ENCODE measurements at places on chromosomes 2 and 18.

DNA sequence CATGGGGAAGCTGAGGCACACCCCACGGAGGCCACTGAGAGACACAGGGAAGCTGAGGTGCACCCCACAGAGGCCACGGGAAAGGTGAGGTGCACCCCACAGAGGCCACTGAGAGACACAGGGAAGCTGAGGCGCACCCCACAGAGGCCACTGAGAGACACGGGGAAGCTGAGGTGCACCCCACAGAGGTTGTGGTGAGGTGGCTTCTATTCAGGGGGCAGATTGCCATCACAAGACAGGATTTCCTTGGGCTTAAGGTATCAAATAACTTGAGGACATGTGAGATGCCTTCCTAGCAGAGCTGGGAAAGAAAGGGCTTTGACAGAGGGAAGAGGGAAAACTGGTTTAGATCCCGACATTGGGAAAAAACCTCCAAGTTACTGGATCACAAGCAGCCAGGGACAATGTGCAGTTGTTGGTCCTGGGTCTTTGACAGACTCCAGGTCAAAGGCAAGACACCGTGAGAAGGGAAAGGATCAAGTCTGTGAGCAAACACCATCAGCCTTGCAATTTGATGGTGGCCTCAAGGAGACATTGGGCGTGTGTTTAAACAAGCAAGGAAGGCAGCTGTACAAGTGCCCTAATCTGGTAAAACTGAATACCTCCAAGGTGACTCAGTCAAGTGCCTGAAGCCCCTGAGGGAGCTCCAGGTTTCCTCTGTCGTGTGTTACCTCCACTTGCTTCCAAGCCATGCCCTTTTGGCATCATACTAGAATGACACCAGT is 133.2 kb upstream of the EPAS1 start:
- peak; percentile 66 for DNase-seq

GRCh38 chr18:36139245-36139644 is 9.5 kb downstream of the ELP2 start:
- no peak for DNase-seq

GRCh38 chr2:24225499-24226242 is 50.8 kb downstream of the FAM228A start:
- no peak for DNase-seq

DNA sequence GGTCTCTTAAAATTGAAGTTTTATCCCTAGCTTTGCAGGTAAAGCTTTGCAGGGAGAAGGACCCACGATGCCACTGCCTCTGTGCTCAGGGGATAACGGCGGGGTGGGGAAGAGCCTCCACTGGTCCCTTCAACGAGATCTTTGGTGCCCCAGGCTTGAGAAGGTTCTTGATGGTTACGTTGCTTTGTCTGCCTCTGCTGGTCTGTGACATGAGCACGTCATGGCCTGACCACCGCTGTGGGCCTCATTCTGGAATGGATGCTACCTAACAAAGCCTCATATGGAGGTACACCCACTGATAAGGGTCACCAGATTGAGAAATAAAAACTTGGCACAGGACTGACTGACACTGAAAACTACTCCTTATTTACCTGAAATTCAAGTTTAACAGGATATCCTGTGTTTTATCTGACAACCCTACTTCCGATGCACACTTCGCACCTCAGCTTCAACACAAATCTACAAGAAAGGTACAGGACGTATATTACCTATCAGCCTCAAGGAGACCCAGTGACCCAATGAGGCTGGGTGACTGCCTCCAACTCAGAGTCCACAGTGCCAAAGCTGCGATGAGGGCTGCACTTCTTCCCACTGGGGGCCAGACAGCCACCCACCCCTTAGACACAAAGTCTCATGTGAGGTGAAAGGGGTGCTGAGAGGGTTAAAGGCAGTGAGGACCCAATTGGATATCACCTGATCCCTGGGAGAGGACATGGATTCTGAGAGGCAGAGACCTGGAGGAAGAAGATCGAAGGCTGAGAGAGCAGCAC is 64.9 kb downstream of the EIPR1 start:
- DNase-seq, result no peak

DNA sequence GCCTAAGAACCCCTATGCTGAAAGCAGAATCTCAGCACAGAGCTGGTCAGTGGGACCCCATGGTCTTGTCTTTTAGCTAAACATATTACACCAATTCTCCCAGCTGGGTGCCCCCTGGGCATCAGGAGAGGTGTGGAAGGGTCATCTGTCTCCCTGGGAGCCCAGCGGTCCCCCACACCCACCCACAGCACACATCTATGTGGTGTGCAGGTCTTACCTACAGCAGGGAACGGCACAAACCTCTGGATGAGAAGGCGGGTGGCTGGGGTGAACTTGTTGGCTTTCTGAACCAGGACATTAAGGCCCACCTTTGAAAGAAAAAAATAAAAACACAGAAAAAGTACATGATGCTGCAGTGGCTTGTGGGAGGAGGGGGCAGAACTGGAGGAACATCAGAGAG is 70.7 kb downstream of the EMX1 start:
- no peak for DNase-seq

GRCh38 chr2:126720638-126721037 is 64.7 kb downstream of the GYPC start:
- DNase-seq, result peak; percentile 61

- peak; percentile 80 for DNase-seq
Observed at GRCh38 chr2:238784671-238785527, 63.0 kb upstream of the TWIST2 start.

- no peak for DNase-seq
Observed at GRCh38 chr2:157421331-157421944, 22.5 kb downstream of the CYTIP start.

GRCh38 chr2:166138667-166139066 is 10.8 kb upstream of the SCN1A start:
- no peak for DNase-seq

- no peak for DNase-seq
Observed at GRCh38 chr2:160294889-160295288, 94.8 kb upstream of the ITGB6 start.

DNA sequence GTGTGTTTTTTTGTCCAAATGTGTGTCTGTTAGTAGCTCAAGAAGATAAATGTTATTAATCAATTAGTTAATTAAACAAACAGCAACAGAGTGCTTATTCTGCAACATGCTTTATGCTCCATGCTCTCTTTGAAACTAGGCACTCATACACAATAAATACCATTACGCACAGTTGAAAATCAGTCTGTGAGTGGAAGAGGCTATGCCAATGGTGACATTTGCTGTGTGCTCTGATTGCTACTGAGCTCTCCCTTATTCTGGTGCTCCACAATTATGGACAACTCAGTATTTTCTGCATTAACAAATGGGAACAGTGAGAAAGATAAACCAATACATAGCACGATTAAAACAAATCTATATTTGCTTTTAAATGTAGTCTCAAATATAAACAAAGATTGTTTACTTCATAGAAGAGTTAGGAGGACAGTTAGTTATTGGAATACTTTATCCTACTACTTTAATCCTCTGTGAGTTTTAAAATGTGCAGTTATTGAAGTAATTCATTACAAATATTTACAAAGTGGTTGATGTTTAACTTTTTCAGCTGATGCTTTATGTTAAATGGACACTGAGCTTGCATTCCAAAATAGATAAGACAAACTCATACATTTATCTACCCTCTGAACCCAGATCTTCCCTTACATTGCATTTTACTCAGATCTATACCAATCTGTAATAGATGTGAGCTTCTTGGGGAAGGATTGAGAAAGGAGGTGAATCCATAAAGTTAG is 55.3 kb downstream of the NXPH2 start:
- DNase-seq, result no peak

DNA sequence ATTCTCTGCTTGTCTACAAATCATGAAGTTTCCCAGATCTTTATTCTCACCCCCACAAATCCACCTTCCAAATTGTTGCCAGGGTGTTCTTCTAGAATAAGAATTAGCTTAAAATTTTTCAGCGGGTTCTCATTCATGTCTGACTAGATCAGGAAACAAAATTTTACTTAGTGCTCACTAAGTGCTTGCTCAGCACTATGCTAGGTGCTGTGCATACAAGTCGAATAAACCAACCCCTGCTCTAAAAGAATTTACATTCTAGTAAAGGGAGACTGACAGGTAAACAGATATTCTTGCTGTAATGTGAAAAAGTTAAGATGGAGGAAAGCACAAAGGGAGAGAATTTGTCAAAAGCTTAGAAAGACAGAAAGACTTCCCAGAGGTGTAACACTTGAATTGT is 2.4 kb upstream of the FSIP2 start:
- no peak for DNase-seq

DNA sequence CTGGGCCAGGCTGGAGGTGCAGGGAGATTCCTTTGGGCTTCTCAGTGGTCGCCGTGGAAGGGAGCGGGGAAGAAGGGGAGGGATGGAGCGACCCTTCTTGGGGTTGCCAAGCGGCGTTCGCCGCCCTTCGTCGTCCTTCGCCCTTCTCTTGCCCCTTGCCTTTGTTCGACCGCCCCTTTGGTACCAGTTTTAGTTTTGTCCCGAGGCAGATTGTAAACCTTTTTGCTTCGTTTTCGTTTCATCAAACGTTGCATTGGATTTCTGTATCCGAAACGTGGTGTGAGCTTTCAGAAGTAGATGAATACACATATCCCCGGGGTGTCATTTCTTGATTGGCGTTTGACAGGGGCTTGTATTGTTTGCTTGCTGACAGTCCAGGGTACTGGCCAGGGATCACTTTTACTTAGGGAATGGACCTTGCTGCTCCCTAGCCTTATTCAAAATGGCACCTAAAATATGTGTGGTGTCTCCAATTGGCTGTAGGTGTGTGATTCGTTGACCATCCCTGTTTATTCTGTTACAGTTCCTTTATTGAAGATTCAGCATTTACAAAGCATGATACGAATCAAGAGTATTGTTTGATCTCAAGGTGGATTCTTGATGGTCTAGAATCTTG is 788 bp downstream of the USP14 start:
- peak; percentile 27 for DNase-seq

GRCh38 chr2:18987016-18987415 is 371.4 kb downstream of the OSR1 start:
- no peak for DNase-seq

DNA sequence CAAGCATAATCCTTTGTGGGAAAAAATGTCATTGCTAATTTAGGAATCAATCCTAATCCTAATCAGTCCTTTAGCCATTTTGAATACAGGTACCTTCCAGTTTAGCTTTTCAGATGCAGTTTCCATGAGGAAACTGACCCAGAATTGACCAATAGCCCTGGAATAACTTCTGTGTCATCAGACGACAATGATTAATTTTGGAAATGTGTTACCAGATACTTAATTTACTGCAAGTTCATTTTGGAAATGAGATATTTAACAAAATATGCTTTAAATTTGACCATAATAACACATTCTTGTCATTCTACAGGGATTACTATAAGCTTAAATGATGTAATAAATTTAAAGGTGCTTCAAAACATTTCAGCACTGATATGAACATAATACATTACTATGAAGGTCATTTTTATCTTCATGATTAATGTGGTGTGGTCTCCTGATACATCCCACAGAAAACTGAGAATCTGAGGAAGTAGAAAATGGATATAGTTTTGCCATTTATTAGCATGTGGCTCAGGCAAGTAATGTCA is 129.8 kb upstream of the SH3BP4 start:
- no peak for DNase-seq

DNA sequence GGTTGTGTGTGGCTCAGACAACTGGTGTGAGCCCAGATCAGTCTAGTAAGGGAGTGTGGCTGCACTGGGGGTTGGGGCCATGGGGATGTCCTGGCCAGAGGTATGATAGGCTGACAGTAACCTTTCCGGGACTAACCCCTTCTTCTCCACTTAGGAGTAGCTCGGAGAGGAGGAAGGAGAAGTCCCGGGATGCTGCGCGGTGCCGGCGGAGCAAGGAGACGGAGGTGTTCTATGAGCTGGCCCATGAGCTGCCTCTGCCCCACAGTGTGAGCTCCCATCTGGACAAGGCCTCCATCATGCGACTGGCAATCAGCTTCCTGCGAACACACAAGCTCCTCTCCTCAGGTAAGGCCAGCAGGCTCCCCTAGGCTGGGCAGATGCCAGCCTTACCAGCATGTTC is 49.5 kb downstream of the EPAS1 start:
- no peak for DNase-seq

- DNase-seq, result no peak
Observed at GRCh38 chr2:234373481-234374149, 123.3 kb downstream of the ARL4C start.

GRCh38 chr2:162490761-162491470 is 147.0 kb downstream of the GCA start:
- DNase-seq, result no peak

DNA sequence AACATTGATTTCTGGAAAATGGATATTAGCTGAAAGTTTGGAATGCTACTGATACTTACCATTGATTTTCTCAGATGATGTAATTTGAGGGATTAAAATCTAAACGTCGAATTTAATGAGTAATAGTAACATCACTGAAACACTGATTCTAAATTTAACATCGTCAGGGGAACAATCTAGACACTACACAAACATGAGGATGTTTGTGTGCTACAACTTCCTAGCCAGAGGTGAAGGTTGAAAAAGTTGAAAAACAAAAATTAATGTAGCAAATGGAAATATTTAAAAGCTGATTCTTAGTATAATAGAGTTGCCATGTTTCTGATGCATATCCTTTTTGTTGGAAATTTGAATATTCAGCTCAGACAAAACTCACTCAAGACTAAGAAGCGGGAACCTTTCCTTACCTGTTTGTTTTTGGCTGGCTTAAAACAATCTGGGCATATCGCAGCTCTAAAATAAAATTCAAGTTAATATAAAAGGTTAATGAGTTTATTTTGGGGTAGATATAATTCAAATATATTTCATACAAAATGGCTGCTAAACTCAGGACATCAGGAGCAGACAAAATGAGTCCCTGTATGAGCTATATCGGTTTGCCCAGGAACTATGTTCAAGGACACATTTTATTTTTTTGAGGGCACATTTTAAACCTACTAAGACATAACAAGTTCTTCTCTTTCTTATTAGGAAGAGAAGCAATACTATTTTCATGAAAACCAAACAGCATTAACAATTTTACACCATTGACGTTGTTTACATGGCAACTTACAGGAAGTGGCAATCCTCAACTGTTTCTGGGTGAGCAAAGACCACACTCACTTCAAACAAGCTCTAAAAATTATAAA is 52.6 kb upstream of the PEX13 start:
- no peak for DNase-seq

DNA sequence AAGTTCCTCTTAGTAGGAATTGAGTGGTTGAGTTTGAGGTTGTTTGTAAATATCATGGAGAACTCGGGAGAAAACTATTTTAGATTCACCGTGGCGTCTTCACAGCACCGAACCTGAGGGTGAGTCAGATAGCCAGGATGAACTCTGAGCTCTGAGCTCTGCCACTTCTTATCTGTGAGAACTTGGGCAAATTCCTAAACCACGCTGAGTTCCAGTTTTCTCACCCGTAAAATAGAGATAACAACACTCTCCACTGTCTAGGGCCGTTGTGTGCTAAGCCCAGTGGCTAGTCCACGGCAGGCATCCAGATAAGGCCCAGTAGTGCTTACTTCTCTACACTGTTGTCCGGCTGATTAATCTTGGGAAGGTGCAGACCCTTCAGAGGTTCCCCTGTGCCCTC is 7.0 kb downstream of the KIF5C start:
- DNase-seq, result no peak

DNA sequence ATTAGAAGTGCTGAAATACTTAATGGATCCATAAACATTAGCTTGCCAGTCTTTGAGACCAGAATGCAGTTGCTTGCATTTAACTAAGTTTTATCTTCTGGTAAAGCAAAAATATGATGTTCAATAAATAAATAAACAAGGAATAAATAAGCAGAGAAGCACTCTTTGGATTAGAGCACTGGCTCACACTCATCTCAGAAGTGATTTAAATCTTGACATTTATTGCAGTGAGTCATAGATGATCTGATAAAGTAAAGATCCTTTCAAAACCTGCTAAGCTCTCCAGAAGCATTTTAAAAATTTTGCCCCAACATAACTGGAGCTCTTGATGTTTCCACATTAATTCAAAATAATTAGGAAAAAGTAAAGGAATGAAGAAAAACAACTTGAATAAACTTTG is 66.8 kb downstream of the KYNU start:
- peak; percentile 56 for DNase-seq
